ENCODE measurements at places on chromosomes 4 and X. TPM values are rescaled to one million over a fixed set of nuclear protein-coding genes. Genes with fewer than 3 reads are reported as not detected.

Gene TEC
- 3.5 TPM for total RNA-seq

Gene AGA
- 39.0 TPM for total RNA-seq

Gene VCX3B
- total RNA-seq: not detected

Gene ATRX
- 124 TPM for total RNA-seq

Gene SRPX
- 142 TPM for total RNA-seq

Gene SUPT20HL1
- not detected for total RNA-seq

Gene FOXO4
- 4.2 TPM for total RNA-seq

Gene SHROOM3
- 18.0 TPM for total RNA-seq

Gene MAMLD1
- total RNA-seq: 0.49 TPM

Gene PAGE2
- not detected for total RNA-seq

Gene ATP1B4
- total RNA-seq: not detected

Gene FGF13
- 26.5 TPM for total RNA-seq

Gene INPP4B
- 54.2 TPM for total RNA-seq

Gene ASMT
- total RNA-seq: not detected

Gene UNC5C
- total RNA-seq: 2.2 TPM

Gene DGKK
- total RNA-seq: not detected

Gene ELF2
- total RNA-seq: 52.2 TPM

Gene HUWE1
- 90.0 TPM for total RNA-seq

Gene MAGEA2
- not detected for total RNA-seq

Gene F8A2
- not detected for total RNA-seq

Gene PNMA6F
- not detected for total RNA-seq

Gene QDPR
- 16.4 TPM for total RNA-seq

Gene CITED1
- not detected for total RNA-seq

Gene NEXMIF
- not detected for total RNA-seq

Gene ADH1A
- 0.27 TPM for total RNA-seq

Gene ATP8A1
- total RNA-seq: 7.5 TPM
